Activated T-cell treated with anti-CD3 and anti-CD28 coated beads for 24 hours (primary cell): ENCODE measurements at places on chromosomes 4 and X.

GRCh38 chrX:23883737-23884354 lies 23.9 kb downstream of the APOO start:
- no peak for DNase-seq

- no peak for DNase-seq
Observed at GRCh38 chr4:73751166-73751565, 10.8 kb downstream of the CXCL8 start.

- DNase-seq = no peak
Observed at GRCh38 chr4:7805533-7806337, 133.9 kb downstream of the AFAP1 start.

DNA sequence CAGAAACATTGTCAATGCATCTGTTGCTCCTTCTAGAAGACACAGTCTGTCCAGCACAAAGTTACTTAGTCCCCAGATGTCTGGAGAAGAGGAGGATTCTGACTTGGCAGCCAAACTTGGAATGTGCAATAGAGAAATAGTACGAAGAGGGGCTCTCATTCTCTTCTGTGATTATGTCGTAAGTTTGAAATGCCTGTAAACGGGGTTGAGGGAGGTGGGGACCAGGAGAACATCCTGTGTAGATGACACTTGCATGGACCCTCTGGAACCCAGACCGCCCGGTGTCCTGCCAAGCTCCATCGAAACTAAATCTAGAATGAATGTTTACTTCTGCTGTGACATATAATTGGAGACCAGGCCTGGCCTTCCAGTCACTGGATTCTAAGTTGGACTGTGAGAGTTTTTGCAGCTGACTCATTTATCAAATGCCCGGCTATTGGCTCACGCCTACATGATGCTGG lies 45.0 kb upstream of the MSANTD1 start:
- DNase-seq = no peak

- DNase-seq = no peak
Observed at GRCh38 chrX:13110433-13111324, 66.3 kb upstream of the FAM9C start.

DNA sequence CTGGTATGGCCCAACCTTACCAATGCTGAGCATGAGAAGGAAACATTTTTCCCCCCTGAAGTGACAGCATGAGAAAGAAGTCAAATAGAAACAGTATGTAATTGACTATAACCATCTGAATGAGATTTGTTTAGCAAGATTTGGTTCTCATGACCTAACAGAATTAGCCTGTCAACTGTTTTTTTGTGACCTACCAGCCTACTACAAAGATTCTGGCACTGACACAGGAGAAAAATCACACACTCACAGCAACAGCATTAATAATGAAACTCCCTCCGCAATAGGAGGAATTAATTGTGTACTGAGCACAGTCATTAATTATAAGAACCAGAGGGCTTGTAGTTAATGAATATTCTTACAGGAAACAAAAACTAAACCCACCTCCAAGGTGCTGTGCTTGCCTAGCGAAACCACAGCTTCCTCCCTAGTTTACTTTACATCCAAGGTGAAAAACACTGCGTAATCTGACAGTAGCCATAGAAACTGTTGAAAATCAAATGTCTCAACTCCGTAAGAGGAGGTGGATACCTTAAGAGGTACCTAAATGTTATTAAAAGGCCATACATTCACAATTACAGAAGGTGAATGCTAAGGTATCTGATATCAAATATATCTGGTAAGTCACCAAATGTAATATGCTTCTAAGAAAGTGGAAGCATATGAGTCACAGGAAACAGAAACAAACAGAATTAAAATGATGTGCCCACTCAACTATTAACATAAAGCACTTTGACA lies 34.9 kb downstream of the MMRN1 start:
- peak; percentile 1 for DNase-seq

- DNase-seq = no peak
Observed at GRCh38 chrX:17642891-17643290, 94.4 kb upstream of the SCML1 start.

- no peak for DNase-seq
Observed at GRCh38 chrX:150255441-150256296, 107.4 kb upstream of the MAMLD1 start.

- no peak for DNase-seq
Observed at GRCh38 chr4:86096373-86096772, 263.5 kb downstream of the MAPK10 start.

GRCh38 chrX:7815166-7815805 lies 27.7 kb upstream of the VCX start:
- DNase-seq = no peak

- DNase-seq = no peak
Observed at GRCh38 chrX:151359931-151360871, 36.8 kb upstream of the VMA21 start.

DNA sequence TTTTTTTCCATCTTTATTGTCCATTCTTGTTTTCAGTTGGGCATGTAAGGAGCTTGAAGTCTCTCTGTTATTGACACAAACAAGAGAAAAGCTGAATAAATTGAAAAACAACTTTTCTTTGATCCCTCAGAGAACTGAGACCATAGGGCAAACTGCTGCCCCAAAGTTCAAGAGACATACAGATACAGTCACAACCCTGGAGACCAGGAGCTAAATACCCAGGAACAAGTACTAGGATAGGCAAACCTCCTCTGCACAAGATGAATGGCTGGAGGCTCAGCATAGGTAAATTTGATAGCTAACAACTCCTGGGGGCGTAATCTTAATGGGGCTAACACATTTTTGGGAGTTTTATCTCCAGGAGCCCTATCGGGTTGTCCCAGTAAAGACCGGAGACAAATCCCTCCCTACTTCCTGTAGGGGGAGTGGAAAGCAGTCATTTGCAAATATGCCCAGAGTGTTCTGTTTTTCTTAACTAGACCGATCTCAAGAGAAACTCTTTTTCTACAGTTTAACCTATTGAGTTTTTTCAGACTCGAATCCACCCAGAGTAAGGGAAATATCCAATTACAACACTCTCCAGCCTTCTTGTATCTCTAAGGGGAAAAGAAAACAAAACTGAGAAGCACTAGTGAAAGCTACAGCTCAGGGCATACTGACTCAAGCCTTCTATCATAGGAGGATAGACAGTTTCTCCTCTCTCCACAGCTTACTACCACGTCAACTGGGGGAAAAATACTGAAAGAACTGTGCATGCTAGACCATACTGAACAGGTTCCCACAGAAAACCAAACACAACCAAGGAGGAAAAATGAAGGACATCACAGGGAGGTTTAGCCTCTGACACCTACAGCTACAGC lies 23.1 kb downstream of the MAGEA8 start:
- DNase-seq = no peak

- DNase-seq = peak; percentile 30
Observed at GRCh38 chr4:25234390-25235370, 847 bp downstream of the PI4K2B start.

GRCh38 chr4:54217642-54218495 lies 11.2 kb upstream of the PDGFRA start:
- peak; percentile 37 for DNase-seq

GRCh38 chr4:56388306-56388705 lies 1.0 kb upstream of the AASDH start:
- no peak for DNase-seq

GRCh38 chr4:129453524-129454200 lies 357.7 kb downstream of the C4orf33 start:
- DNase-seq = no peak
